ENCODE measurements at places on chromosomes 6 and 20.

- DNase-seq = no peak
These were observed 204.8 kb downstream of the OTOR start for GRCh38 chr20:16952965-16953364.

DNA sequence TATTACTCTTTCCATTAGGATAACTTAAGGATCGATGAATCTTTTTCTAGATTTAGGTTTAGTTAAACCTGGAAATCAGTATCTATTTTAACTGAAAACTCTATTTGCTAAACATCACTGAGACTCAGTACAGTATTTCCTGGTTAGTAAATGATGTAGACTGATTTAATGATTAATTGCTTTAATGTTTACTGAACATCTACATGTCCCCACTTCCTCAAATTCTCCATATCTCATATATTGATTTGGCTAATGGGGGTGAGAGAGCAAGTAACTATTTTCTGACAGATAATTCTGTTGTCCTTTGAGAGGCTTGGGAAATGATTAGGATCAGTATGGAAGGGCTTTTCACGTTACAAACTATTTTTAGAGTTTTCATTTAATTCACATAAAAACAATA, 10.3 kb downstream of the MKKS start:
- DNase-seq = no peak

DNA sequence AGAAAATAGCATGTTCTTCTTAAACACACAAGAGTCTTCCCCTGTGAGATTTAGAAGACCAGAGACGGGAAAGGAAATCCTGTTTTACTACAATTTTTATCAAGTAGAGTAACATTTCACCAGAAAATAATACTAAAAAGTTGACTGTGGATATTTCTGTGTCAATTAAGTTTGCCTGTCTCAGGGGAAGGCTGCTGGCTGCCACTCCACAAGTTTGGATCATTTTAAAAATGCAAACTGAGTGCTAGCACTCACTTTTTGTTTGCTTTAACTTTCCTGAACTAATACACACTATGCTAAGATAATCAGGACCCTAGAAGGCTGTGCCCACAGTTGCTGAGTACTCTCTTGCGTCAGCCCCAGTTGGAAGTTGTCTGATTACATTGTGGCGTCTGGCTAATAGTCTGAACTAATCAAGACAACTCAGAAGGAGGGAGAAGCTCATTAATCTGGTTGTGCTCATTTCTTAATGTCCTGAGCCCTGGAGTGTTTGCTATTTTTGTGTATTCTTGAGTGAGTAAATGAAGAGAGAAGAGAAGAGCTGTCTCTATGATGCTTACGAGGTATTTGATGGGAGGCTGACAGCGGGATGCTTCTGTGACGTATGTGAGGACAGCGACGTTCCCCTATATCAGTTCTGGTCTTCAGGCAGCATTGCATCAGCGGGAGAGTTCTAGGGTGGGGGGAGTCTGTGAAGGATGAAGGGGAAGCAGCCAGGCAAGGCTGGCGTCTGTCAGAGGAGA, 664.2 kb downstream of the QKI start:
- no peak for DNase-seq

- DNase-seq = no peak
These were observed 20.1 kb downstream of the COL21A1 start for GRCh38 chr6:56227071-56227879.

DNA sequence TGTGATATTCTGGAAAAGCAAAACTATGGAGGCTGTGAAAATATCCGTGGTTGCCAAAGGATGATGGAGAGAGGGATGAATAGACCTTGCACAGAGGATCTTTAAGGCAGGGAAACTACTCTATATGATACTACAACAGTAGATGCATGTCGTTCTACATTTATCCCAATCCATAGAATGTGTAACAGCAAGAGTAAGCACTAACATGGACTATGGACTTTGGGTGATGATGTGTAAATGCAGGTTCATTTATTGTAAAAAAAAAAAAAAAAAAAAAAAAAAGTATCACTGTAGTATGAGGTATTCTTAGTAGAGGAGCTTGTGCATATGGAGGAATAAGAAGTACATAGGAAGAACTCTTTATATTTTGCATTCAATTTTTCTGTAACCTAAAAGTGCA, 507.5 kb downstream of the PHF3 start:
- no peak for DNase-seq

GRCh38 chr6:66814156-66814555, 1107.1 kb upstream of the EYS start:
- DNase-seq = no peak

Measured in suppressor macrophage treated with lipopolysaccharide for 4 hours (primary cell).